ENCODE measurements at places on chromosomes 4 and X. TPM values are rescaled to one million over a fixed set of nuclear protein-coding genes. Genes with fewer than 3 reads are reported as not detected.

The FABP2 gene
- total RNA-seq: not detected

The RHOXF1 gene
- not detected for total RNA-seq

The ARHGAP6 gene
- total RNA-seq: not detected

The CTAG2 gene
- not detected for total RNA-seq

The EFHC2 gene
- 0.30 TPM for total RNA-seq

The PLA2G12A gene
- total RNA-seq: 6.8 TPM

The TEX13B gene
- total RNA-seq: not detected

The FGB gene
- 15.9 TPM for total RNA-seq

The PLAC8 gene
- 1.1 TPM for total RNA-seq
